ENCODE measurements at places on chromosomes 11 and 22. TPM values are rescaled to one million over a fixed set of nuclear protein-coding genes. Genes with fewer than 3 reads are reported as not detected.

GRCh38 chr11:2664791-2665525, 34.8 kb downstream of the KCNQ1OT1 start:
- no peak for DNase-seq

The PKP3 gene
- 71.6 TPM for polyA plus RNA-seq

- no peak for DNase-seq
These were observed 148.9 kb downstream of the TBC1D22A start for GRCh38 chr22:46911346-46911745.

- no peak for DNase-seq
These were observed 44.6 kb downstream of the C11orf91 start for GRCh38 chr11:33655842-33656600.

DNA sequence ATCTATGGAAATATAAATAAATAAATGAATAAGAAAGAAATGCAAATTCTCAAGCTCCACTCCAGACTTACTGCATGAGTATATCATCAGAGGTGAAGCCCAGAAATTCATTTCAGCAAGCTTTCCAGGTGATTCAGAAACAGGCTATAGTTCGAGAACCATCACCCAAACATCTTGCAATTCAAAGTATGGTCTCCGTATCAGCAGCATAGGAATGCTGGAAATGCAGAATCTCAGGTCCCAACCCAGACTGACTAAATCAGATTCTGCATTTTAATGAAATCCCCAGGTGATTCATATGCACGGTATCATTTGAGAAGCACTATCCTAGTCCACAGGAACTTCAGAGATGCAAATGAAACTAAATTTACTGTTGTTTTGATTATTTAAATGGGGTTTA, 95.3 kb downstream of the SERGEF start:
- no peak for DNase-seq

The TMPRSS6 gene
- 3.8 TPM for polyA plus RNA-seq

- no peak for DNase-seq
These were observed 19.6 kb downstream of the CDC45 start for GRCh38 chr22:19499236-19499879.

Measured in large intestine (tissue), 12 donors.